ENCODE measurements at places on chromosomes 1 and 21. TPM values are rescaled to one million over a fixed set of nuclear protein-coding genes. Genes with fewer than 3 reads are reported as not detected.

GFI1 gene
- total RNA-seq: not detected

RBBP4 gene
- total RNA-seq: 93.3 TPM

GPR25 gene
- not detected for total RNA-seq

FOXD2 gene
- total RNA-seq: not detected

CD84 gene
- total RNA-seq: 4.1 TPM

DIRAS3 gene
- 15.0 TPM for total RNA-seq

TNFRSF14 gene
- 21.8 TPM for total RNA-seq

DNA sequence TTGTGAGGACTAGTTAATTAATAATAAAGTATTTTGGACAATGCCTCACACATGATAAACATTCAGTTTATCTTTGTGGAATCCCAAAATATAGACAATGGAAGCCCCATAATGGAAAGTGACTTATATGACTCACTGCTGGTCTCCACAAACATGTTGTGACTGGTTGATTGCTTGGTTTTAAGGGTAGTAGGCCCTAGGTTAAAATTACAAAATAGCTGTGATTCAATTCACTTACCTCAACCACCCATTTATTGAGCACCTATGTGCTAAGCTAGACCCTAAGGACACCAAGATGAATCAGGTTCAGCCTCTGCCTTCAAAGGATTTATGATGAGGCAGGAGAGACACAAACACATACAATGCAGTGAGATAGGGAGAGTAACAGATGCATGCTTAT, 42.4 kb downstream of the KANK4 start:
- no peak for DNase-seq
- no peak overlapping the region for H3K27ac ChIP-seq
- H3K4me3 ChIP-seq: no peak overlapping the region

DNA sequence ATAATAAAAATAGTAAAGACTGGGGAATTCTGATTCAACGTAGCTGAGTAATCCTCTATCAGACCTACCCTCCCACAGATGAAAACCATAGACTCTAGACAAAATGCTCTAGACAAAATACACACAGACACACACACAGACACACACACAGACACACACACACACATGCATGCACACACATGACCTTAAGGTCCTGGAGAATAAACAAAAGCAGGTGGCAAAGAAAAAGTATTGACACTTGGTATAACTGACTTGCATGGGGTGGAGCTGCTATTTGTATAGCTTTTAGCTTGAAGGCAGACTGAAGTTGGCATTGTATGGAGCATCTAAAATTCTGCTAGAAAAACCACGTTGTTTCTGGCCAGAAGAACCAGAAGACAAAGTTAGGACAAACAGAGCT, 29.3 kb downstream of the C1orf141 start:
- H3K27me3 ChIP-seq: no peaks in the 10 kb centered on the region
- no peak for DNase-seq
- no peak overlapping the region for H3K4me3 ChIP-seq
- no peak overlapping the region for H3K27ac ChIP-seq
- H3K4me1 ChIP-seq: no peaks in the 10 kb centered on the region

GRCh38 chr1:90349510-90349909, 354.6 kb downstream of the ZNF326 start:
- no peaks in the 10 kb centered on the region for H3K27me3 ChIP-seq
- no peaks in the 10 kb centered on the region for H3K36me3 ChIP-seq
- no peaks in the 10 kb centered on the region for H3K4me1 ChIP-seq
- no peak for DNase-seq
- H3K27ac ChIP-seq: no peak overlapping the region

DNA sequence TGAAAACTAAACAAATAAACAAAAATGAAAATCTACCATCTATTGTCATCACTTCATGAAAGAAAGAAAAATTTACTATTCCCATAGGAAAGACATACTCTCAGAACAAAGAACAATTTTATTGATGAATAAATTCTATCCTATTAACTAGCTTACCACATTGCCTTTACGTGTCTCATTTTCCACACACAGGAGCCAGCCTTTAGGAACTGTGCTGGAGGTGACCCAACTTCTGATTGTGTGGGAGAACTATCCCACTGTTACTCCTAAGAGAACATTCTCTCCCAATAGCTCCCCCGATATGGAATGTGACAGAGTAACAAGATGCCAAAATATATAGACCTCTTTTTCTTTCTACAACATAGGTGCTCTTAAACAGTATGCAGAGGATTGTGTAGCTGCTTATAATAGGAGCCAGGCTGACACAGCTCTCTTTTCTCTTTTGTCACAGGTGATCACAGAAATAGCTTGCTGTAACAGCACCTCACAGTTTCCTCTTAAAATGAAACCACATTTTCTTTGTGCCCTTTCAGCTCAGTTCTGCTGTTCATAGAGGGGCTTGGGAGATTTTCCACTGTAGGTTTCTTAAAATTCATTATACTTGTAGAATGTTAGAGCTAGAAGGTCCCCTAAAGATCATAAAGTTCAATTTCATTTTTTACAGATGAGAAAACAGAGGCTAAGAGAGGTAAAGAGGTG, 35.5 kb downstream of the C21orf91 start:
- peaks cover 28% of the 10 kb centered on the region for H3K36me3 ChIP-seq
- no peaks in the 10 kb centered on the region for H3K4me1 ChIP-seq
- no peaks in the 10 kb centered on the region for H3K27me3 ChIP-seq
- no peak overlapping the region for H3K4me3 ChIP-seq

- H3K36me3 ChIP-seq: no peaks in the 10 kb centered on the region
- no peak overlapping the region for H3K4me3 ChIP-seq
- DNase-seq: no peak
- no peak overlapping the region for H3K27ac ChIP-seq
- no peaks in the 10 kb centered on the region for H3K27me3 ChIP-seq
- H3K4me1 ChIP-seq: no peaks in the 10 kb centered on the region
These were observed 32.1 kb upstream of the COL18A1 start for GRCh38 chr21:45372732-45373355.

GRCh38 chr21:31092832-31093625, 54.8 kb upstream of the KRTAP19-8 start:
- no peak overlapping the region for H3K27ac ChIP-seq
- H3K4me3 ChIP-seq: no peak overlapping the region
- H3K27me3 ChIP-seq: peaks cover 5% of the 10 kb centered on the region
- no peaks in the 10 kb centered on the region for H3K4me1 ChIP-seq
- DNase-seq: no peak
- H3K36me3 ChIP-seq: no peaks in the 10 kb centered on the region

- H3K27ac ChIP-seq: no peak overlapping the region
- no peaks in the 10 kb centered on the region for H3K4me1 ChIP-seq
- H3K27me3 ChIP-seq: peaks cover 6% of the 10 kb centered on the region
- no peaks in the 10 kb centered on the region for H3K36me3 ChIP-seq
These were observed 2.1 kb downstream of the PTGS2 start for GRCh38 chr1:186678155-186678554.

DNA sequence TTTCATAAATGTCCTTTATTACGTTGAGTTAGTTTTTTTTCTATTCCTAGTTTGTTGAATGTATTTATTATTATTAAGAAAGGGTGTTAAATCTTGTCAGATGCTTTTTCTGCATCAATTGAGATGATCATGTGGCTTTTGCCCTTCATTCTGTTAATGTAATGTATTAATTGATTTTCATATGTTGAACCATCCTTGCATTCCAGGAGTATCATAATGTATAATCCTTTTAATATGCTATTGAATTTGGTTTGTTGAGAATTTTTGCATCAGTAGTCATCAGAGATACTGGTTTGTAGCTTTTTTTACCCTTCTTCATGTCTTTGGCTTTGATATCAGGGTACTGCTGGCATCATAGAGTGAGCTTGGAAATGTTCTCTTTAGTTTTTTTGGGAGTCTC, 100.0 kb downstream of the POFUT2 start:
- no peak overlapping the region for H3K27ac ChIP-seq
- H3K4me3 ChIP-seq: no peak overlapping the region
- peaks cover 92% of the 10 kb centered on the region for H3K36me3 ChIP-seq

GRCh38 chr1:119318466-119319309, 49.9 kb upstream of the HAO2 start:
- H3K27me3 ChIP-seq: no peaks in the 10 kb centered on the region
- H3K4me3 ChIP-seq: no peak overlapping the region
- DNase-seq: no peak
- H3K4me1 ChIP-seq: no peaks in the 10 kb centered on the region

- H3K4me1 ChIP-seq: no peaks in the 10 kb centered on the region
- no peak overlapping the region for H3K4me3 ChIP-seq
- no peak for DNase-seq
These were observed 54.3 kb upstream of the TRAPPC10 start for GRCh38 chr21:43957611-43958362.

DNA sequence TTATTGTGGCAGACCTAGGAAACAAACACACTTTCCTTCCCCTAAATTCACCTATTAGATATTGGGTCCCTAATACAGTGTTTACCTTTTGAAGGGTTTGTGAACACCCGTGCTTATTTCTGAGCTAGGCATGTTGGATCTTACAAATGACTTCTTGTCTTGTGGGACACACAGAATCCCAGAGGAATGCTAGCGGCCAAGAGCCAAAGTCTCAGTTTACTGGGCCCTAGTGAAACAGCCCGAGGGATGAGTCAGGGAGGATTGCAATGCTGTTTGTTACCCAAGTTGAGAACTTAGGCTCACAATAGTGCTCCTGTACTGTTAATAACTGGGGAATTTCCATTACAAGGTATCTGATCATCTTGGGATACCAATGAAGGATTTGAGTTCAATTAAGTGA, 100.1 kb upstream of the AKT3 start:
- no peaks in the 10 kb centered on the region for H3K4me1 ChIP-seq
- H3K27ac ChIP-seq: no peak overlapping the region
- no peak overlapping the region for H3K4me3 ChIP-seq
- peaks cover 8% of the 10 kb centered on the region for H3K27me3 ChIP-seq
- no peak for DNase-seq

- peaks cover 5% of the 10 kb centered on the region for H3K4me1 ChIP-seq
- DNase-seq: no peak
- H3K36me3 ChIP-seq: no peaks in the 10 kb centered on the region
- no peak overlapping the region for H3K4me3 ChIP-seq
These were observed 193.6 kb downstream of the VAV3 start for GRCh38 chr1:107771377-107771776.

- H3K27me3 ChIP-seq: no peaks in the 10 kb centered on the region
- H3K36me3 ChIP-seq: no peaks in the 10 kb centered on the region
- no peak overlapping the region for H3K27ac ChIP-seq
- no peak for DNase-seq
- H3K4me1 ChIP-seq: no peaks in the 10 kb centered on the region
- no peak overlapping the region for H3K4me3 ChIP-seq
These were observed 64.8 kb upstream of the LGALS8 start for GRCh38 chr1:236458996-236459395.

Data from heart right ventricle (tissue), 16 donors.